ENCODE measurements at places on chromosomes 3 and 15. TPM values are rescaled to one million over a fixed set of nuclear protein-coding genes. Genes with fewer than 3 reads are reported as not detected.

DNA sequence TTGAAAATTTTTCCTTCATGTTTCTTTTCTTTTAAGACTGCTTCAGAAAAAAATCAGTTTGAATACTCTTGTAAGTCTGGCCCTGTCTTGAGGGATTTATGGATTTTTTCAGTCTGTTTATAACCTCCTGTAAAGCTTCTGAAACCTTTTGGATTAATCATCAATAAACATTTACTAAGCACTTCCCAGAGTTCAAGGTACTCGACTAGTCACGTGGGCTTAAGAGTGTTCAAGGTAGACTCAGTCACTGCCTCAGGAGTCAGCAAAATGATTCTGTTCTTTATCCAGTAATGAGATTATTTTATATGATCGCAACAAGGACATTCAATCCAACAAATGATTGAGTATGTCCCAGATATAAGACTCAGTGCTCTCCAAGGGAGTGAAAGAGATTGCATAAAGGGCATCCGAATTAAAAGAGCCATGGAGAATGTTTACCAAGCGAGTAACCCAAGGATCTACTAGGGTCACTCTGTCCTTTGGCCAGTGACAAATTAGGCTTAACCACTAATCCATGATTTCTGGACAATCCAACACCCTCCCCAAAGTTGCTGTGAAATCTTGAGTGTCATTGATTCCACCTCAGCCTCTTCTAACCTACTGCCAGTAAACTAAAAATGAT lies 726.6 kb upstream of the NAALADL2 start:
- DNase-seq = peak; percentile 48

The ERICH6 gene
- polyA plus RNA-seq = not detected

DNA sequence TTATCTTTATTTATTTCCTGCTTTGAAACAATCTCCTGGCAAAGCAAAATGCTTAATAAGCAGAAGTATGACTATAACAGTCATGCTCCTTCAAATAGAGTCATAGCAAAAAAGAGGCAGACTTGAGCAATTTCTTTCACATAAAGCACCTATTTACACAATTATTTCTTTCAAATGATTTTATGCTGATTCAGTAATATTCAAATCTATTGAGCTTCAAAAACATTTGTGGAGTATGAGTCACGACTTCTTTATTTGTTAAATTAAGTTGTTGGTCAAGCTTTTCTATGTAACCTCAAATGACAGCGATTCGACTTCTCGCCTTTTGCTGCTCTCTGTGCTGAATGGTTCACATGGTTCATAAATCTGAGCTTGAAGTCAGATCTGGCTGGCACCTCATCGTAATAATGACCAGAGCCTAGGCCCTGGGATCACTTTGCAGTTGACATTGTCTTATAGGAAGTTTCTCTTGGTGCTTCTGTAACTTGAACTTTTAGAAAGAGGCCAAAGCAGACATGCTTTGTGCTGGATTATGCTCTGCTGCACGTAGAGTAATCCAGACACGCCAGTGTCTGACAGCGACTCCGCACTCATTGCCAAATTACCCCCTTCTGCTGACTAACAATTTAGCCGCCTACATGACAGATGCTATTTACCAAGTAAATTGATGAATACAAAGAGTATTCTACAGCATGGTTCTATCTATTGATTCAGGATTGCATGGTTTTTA lies 139.0 kb downstream of the MCTP2 start:
- DNase-seq = no peak

DNA sequence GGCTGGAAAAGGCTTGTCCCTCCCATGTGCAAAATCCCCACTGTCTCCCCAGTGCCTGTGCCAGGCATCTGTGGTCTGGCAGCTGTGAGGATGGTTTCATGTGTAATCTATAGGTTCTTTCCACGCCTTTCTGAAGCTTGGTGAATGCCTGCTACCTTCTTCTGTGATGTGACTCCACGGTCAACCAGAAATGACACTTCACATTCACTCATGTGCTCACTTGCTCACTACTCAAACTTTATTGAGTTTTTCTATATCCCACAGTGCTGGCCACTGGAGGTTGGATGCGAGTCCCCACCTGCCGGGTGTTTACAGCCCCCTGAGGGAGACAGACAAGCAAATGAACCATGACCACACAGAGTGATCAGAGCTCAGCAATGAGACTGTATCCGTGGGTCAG lies 27.9 kb upstream of the TLE3 start:
- DNase-seq = no peak

DNA sequence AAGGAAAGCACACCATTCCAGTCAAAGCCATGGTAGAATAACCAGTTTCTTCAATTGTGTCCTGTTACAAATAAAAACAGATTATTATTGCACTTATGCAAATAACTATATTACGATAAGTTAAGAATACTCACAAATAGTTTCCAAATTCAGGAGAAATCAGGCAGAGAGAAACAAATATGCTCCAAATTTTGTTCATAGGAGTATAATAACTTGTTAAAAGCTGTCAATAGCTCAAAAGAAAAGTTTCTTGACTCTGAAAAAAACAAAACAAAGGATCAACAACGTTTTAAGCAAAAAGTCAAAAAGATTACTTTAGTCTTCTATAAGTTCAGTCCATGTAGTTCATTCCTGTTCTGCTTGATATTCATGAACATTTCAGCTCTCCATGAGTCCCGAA lies 59.7 kb upstream of the BDH1 start:
- DNase-seq = no peak

The PLA1A gene
- 2.9 TPM for polyA plus RNA-seq

- no peak for DNase-seq
These were observed 4.5 kb downstream of the THBS1 start for GRCh38 chr15:39585389-39585841.

DNA sequence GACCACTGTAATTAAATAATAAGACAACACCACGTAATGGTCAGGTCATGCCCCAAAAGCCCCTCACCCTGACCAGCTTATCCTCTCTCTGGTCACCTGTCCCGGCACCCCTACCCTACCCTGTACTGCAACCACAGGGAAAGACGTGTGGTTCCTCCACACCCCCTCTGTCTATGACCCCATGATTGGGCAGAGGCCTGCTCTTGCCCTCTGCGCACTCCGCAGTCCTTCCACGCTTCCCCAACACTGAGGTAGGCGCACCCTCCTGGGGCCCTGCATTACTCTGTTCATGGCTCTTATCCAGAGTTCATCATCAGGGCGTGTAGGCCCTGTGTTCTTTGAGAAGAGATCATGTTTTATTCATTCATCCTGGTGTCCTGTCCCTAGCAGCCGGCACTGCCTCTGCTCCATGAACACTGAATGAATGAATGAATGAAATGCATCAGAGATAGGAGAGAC lies 33.8 kb downstream of the MGLL start:
- no peak for DNase-seq

The TMEM202 gene
- polyA plus RNA-seq = not detected

DNA sequence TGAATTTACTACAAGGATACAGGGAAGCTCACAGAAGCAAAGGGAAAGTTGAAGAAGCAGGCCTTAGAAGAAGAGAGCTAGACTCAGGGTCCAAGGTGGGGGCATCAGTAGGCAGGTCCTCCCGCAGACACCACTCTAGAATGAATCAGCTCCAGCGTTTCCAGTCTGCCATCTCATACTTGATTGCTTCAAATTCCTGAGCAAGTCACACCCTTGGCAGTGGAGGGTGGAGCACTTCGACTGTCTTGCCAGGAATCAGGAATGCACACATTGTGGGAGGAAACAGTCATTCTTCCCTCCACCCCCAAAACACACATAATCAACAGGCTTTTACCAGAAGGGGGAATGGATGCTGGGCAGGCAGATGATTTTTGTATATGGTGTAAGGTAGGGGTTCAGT lies 78.5 kb downstream of the CHCHD6 start:
- DNase-seq = peak; percentile 63

DNA sequence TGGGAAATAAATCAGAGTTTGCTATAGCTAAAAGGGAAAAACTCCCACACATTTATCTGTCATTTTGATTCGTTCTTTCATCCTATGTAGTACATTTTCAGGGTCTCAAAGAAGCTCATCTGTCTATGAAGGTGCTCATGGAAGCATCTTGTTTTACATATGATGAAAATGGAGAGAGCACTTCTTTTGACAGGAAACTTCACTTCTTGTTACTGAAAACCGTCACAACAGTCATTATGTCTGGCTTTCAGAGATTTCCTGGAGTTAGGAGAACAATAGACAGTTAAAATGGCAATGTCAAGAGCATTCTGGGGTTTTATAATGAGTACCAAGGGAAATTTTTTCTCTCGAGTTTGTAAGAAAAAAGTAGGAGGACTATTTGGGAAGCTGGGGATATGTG lies 83.3 kb downstream of the TMEM108 start:
- no peak for DNase-seq

All from hepatocyte (in vitro differentiated cells).